ENCODE measurements at places on chromosomes 5 and 9.

GRCh38 chr9:98191671-98192502 is 550 bp downstream of the CORO2A start:
- DNase-seq: peak; percentile 15

- DNase-seq: no peak
Measured at GRCh38 chr9:129606161-129607026, 14.5 kb downstream of the C9orf50 start.

GRCh38 chr5:154916874-154917273 is 21.1 kb downstream of the GEMIN5 start:
- no peak for DNase-seq

- no peak for DNase-seq
Measured at GRCh38 chr9:4114569-4115505, 185.0 kb downstream of the GLIS3 start.

DNA sequence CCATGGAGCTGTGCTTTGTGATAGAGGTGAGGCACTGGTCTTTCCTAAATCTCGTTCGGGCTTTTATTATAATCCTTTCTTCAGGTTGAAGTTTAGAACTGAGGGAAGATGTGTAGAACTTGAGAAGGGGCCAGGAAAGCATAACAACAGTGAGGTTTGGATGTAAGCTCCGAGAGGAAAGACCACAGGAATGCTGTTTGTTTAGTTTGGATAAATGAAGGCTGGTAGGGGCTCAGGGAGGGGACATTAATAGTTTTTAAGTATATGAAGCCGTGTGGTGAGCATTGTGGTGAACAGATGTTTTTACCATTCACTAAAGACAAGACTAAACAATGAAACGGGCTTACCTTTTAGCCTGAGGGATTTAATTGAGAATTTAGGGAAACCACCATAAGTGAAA is 130.8 kb downstream of the ARHGAP26 start:
- DNase-seq: no peak
